Peyer's patch (tissue), 4 donors: ENCODE measurements at places on chromosomes 2 and 18. TPM values are rescaled to one million over a fixed set of nuclear protein-coding genes. Genes with fewer than 3 reads are reported as not detected.

GRCh38 chr18:36441426-36442240 is 144.1 kb downstream of the FHOD3 start:
- no peak for DNase-seq

DNA sequence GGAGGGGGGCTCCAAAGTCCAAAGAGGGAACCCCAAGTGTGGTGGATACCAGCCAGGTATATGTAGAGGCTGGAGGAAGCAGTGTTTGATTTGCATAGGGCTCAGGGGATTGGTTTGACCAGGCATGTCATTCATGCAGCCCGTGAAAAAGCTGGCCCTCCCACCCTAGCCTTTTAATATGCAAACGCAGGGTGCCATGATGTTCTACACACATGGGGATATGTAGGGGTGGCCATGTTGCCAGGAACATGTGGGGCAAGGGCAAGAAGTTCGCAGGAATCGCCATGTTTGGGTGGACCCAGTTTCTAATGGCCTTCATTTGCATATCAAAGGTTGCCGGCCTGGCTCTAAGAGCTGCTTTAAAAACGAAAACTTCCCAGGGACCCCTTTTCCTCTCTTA is 33.6 kb downstream of the B3GNT7 start:
- no peak for DNase-seq

GRCh38 chr2:62007555-62007954 is 102.1 kb downstream of the COMMD1 start:
- no peak for DNase-seq

DNA sequence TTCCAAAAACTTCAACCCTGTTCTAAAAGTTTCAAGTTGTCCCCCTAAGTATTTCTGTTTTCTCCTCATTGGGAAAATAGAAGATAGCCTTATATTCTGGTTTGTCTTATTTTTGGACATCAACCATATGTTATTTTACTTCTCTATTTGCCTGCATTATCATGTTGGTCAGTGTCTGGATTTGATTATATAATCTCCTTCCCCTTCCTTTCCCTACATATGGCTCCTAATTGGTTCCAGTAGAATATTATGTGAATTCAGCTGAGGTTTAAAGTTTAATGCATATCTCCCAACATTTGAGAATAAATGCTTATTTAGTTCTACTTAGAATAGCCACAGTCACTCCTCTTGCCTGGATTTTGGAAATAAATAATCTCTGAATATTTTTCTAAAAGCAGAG is 66.9 kb downstream of the OXER1 start:
- no peak for DNase-seq

DNA sequence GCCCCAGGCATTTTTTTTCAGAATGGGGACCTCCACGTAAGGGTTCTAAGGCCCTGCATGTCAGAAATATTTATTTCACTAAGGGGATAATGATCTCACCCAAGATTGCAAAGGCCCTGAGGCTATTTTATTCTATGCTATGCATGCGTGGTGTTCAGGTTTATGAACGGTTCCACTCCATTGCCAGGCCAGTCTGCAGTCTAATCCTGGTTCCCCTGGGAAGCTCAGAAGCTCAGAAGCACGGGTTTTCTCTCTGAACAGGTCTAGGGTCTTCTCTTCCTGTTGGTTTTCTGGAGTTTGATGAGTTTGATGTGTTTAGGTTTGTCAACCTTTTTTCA is 256.4 kb upstream of the PXDN start:
- no peak for DNase-seq

- no peak for DNase-seq
Observed at GRCh38 chr2:136362676-136363390, 244.9 kb upstream of the CXCR4 start.

- no peak for DNase-seq
Observed at GRCh38 chr2:36547906-36548305, 50.1 kb downstream of the FEZ2 start.

DNA sequence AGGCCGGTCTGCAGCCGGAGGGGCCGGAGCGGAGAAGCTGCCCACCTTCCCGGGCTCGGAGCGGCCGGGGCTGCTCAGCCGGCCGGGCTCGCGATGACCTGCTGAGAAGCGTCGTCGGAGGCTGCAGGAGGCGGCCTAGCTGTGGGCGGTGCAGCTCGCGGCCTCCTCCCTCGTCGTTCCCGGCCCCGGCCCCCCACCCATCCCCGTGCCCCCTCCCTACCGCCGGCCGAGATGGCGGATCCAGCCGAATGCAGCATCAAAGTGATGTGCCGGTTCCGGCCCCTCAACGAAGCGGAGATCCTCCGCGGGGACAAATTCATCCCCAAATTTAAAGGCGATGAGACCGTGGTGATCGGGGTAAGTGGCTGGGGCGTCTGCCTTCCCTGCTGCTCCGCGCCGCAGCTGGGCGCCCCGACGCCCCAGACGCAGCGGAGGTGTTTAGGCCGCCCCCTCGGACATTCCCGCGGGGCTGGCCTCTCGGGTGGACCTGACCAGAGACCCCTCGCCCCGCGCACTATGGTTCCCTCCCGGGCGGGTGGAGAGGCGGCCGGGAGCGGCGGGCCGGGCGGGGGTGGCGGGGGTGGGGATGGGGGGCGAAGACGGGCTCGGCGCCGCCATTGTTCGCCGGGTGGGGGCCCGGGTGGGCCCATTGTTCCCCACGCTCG is 492 bp downstream of the KIF5C start:
- no peak for DNase-seq

GRCh38 chr2:98480598-98480997 is 35.9 kb downstream of the INPP4A start:
- peak; percentile 38 for DNase-seq

DNA sequence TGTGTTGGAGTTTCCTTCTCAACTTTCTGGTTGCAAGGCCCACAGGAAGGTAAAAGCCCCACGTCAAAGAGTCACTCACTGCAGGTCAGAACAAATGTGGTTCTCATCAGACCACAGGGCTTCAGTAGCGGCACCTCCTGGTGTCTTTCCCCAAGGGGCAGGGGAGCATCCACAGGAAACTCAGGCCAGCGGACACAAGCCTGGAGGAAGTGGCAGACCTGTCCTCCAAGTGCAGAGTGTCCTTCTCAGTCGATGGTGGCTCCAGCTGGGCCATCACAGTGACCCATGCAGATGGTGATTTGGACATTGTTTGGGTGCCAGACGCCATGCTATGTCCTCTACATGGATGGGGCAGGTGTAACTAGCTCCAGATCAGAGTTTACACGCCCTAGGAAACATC is 84.9 kb downstream of the ACKR3 start:
- DNase-seq = peak; percentile 11

GRCh38 chr18:46761059-46761769 is 4.4 kb upstream of the ST8SIA5 start:
- no peak for DNase-seq

DNA sequence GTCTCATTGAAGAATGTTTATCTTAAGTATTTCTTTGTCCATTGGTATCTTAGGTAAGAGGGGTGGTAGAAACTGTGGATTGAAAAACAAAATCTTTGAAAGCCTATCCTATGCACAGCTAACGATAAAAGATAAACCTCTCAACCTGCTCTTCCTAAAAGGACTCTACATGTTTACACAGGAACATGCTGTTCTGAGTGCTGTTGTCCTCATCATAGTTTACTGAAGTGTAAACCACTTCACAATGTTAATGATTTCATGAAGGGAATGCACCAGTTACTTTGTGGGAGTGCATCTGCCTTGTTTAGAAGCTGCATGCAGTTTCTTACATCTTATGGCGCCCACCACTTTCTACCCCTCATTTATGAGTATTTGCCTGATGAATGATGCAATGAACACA is 1.2 kb downstream of the ACMSD start:
- DNase-seq = no peak

DNA sequence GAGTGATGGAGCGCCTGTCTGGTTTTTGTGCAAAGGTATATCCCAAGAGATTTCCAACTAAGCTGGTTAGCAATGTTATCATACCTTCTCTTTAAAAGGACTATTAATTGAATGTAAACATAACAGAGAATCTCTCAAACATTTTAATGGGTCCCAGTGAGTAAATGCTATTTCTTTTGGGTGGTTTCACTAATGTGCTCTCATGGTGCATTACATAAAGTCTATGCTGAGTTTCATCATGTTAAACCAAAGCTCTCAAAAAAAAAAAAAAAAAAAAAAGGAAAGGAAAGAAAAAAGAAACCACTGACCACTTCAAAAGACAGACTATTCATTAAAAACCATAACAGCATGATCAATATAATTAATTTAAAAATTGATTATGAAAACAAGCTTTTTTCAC is 119.1 kb upstream of the SCN1A start:
- DNase-seq = no peak

DNA sequence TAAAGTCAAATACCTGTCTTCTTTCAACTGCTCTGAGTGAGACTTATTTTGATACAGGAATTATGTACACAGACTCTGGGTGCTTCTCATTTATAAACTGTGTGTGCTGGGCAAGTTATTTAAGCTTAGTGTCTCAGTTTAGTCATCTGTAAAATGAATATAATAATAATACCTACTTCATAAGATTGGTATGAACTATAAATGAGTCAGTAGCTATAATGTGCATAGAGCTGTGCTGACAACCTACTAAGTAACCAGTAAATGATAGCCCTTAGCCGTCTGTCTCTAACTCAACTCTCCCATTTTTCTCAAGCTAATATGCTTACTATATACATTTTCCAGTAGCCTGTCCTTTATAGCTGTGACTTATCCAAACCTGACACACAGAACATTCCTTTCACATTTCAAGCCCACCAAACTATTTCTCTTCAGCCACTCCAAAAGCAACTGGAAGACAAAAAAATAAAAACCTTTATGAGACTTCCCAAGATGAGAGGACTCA is 319.8 kb downstream of the ETAA1 start:
- no peak for DNase-seq

- DNase-seq = no peak
Observed at GRCh38 chr2:150554046-150554445, 66.6 kb upstream of the RND3 start.

DNA sequence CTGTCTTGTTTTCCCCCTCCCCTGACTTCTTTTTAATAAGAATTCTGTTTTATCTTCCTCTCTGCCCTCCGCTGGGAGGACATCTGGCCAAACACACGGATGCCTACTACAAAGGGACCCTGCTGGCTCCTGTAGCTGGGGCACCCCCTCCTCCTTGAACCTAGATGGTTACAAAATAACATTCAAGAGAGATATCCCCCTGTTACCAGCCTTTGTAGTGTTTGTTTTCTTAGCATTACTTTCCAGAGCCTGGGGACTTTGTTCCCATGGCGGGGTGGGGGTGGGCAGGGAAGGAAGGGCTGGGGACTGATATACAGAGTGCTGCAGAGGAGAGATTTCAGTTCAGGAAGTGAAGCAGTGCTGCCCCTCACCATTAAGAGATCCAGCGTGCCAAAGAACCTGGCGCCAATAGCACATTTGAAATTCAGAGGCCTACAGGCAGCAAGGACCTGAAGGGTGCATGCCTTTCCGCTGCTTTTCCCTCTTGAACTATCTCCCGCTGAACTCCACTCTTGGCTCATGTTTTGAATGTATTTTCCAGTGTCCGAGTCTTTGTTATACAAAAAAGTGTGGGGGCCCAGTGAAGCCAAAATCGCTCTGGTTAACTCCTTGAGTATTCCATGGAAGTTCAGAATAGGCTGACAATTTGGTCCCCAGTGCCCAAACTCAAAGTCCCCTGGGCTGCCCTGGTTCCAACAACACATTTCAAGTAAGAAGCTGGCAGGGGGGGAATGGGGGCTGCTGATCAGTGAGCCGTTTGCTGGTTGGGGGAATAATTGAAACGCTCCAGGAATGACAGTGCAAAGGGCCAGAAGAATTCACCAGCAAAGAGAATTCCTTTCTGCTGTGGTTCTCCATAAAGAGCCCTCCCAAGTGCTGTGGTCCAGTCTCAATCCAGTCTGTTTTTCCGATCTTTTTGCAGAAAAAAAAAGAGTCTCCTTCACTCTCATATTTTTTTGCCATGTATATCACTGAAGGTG is 94.8 kb upstream of the THOC1 start:
- no peak for DNase-seq

DNA sequence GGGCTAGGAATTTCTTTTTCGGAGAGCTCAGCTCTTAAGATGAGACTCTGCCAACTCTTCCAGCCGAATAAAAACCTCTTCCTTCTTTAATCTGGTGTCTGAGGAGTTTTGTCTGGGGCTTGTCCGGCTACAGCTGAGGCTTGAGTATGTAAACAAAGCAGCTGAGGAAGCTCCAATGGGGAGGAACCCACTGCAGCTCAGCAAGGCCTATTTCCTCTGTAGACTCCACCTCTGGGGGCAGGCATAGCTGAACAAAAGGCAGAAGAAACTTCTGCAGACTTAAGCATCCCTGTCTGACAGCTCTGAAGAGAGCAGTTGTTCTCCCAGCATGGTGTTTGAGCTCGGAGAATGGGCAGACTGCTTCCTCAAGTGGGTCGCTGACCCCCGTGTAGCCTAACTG is 838.7 kb downstream of the CCDC85A start:
- no peak for DNase-seq

DNA sequence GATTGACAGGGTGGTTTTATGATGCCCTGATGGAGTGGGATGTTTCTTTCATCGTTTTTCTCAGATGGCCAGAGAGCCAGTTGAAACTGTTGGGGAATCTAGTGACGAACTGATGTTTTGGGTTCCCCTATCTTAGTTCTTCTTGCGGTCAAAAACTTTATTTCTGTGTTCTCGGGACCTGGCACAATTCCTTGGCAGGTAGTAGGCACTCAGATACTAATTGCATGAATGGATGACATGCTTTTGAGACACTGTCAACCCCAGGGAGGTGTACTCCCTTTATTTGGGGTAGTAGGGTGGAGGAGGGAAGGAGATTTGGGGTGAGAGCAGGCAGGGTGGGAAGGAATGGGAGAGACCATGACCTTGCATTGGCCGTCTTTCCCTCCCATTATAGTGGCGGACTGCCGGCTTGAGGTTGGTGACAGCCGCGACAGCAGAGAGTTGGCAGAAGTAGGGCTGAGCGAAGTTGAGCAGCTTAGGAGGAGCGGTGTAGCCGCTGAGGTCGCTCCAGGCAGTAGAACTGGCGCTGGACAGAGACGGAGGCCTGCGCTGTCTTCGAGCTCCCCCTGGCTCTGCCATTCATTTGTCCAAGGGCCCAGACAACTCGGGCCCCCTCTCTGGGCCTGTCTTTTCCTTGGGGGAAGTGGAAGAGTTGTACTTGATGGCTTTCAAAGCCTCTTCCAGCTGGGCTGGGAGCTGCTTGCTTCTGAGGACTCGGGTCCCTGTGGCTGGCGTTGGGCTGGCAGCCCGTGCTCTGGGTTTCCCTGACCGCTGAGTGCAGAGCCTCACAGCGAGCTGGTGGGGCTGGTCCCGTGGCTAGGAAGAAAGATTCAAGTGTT is 2.6 kb downstream of the TET3 start:
- peak; percentile 53 for DNase-seq

DNA sequence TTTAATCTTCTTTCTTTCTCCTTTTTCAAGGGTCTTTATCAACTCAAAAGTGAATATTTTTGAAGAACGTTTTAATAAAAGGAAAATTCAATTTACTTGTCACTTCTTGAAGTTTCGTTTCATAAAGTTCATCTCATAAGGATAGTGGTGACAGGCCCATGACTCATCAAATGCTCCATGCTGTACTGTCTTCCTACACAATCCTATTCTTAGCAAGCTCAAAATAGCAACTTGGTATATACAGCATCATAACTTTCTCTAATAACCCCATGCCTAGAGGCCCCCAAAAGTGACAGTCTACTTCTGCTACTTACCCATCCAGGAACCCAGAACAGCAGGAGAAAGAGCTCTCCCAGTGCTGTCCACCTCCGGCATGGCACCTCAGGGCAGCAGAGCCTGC is 7.7 kb downstream of the FBXO15 start:
- no peak for DNase-seq

C2orf49 gene
- 18.7 TPM for total RNA-seq

ALLC gene
- total RNA-seq = not detected

DLX1 gene
- total RNA-seq = not detected

NAT8 gene
- total RNA-seq = not detected

LGALSL gene
- total RNA-seq = 40.1 TPM

IL36A gene
- total RNA-seq = not detected

PRKCE gene
- total RNA-seq = 29.7 TPM

LDLRAD4 gene
- total RNA-seq = 128 TPM
